ENCODE measurements at places on chromosomes 5 and 9. TPM values are rescaled to one million over a fixed set of nuclear protein-coding genes. Genes with fewer than 3 reads are reported as not detected.

The UGT3A2 gene
- total RNA-seq: not detected

DNA sequence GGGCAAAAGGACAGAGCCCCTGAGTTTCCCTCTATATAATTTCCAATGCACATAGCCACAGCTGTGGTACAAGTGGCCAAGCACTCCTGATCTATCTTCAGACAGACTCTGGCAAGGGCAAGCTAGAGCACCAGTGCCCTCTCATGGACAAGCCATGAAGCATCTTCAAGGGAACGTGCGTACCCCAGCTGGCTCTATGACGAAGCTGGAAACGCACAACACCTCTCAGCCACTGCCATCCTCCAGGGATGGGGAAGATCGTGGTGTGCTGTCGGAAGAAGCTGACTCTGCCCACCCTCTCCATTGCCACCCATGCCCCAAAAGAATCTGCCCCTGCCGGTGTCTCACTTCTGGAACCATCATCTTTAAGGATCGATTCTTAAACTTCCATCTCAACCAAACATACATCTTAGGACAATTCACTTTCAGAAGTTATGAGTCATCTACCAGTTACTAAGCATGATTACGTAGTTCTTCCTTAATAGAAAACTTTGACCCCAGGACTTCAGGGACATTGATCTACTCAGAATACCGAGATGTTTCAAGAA, 482.9 kb downstream of the AGTPBP1 start:
- no peaks in the 10 kb centered on the region for H3K4me1 ChIP-seq
- peaks cover 2% of the 10 kb centered on the region for H3K27me3 ChIP-seq
- H3K27ac ChIP-seq: no peak overlapping the region

DNA sequence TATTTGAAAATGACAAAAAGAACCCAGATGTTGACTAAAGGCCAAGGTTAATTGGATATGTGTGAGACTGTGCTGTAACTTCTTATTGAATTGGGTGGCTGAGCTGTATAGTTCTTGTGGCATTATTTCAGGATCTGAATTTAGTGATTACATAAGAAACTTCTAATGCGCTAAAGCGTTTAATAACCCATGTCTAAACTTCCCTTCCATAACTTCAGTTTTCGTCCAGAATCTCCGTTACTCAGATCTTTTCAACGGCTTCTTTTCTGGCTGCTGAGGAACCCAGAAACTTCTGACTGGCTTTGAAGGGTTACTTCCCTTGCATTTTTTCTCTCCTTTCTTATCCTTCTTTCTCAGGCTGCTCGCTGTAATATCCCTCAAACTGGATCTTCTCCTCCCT, 28.1 kb upstream of the C9orf72 start:
- no peak overlapping the region for H3K4me3 ChIP-seq
- H3K27ac ChIP-seq: no peak overlapping the region
- no peaks in the 10 kb centered on the region for H3K4me1 ChIP-seq
- peaks cover 6% of the 10 kb centered on the region for H3K27me3 ChIP-seq
- no peak for DNase-seq

DNA sequence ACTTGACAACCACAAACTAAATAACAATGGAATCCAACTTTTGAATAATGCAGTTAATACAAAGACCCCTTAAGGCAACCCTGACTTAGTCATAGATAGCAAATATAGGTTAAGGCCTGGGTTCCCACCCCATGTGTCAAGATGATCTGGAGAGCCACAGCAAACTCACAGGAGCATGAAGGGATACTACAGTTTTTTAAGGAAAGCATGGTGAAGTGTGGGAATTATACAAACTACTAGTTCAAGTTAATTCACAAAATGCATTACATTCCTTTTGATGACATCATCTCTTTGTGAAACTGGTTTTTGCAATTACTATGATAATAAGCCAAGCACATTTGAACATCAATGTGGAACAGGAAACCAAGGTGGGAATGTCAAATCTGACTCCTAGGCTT, 50.6 kb downstream of the LHFPL2 start:
- no peaks in the 10 kb centered on the region for H3K4me1 ChIP-seq
- H3K36me3 ChIP-seq: no peaks in the 10 kb centered on the region
- no peak overlapping the region for H3K27ac ChIP-seq
- no peak overlapping the region for H3K4me3 ChIP-seq
- no peak for DNase-seq
- no peaks in the 10 kb centered on the region for H3K27me3 ChIP-seq

GRCh38 chr9:37408933-37409710, 13.4 kb upstream of the GRHPR start:
- H3K36me3 ChIP-seq: no peaks in the 10 kb centered on the region
- peaks cover 5% of the 10 kb centered on the region for H3K4me1 ChIP-seq
- peaks cover 6% of the 10 kb centered on the region for H3K27me3 ChIP-seq
- DNase-seq: peak; percentile 50

- no peak overlapping the region for H3K4me3 ChIP-seq
- peaks cover 6% of the 10 kb centered on the region for H3K27me3 ChIP-seq
- no peak overlapping the region for H3K27ac ChIP-seq
- H3K36me3 ChIP-seq: no peaks in the 10 kb centered on the region
- no peaks in the 10 kb centered on the region for H3K4me1 ChIP-seq
- no peak for DNase-seq
Measured at GRCh38 chr5:73030531-73030930, 74.7 kb downstream of the FCHO2 start.

- peaks cover 4% of the 10 kb centered on the region for H3K36me3 ChIP-seq
- peak overlapping the region; percentile 82 for H3K27ac ChIP-seq
- H3K4me1 ChIP-seq: peaks cover 19% of the 10 kb centered on the region
- H3K27me3 ChIP-seq: peaks cover 14% of the 10 kb centered on the region
Measured at GRCh38 chr9:63817622-63818518, 1467.1 kb downstream of the FOXD4L5 start.

DNA sequence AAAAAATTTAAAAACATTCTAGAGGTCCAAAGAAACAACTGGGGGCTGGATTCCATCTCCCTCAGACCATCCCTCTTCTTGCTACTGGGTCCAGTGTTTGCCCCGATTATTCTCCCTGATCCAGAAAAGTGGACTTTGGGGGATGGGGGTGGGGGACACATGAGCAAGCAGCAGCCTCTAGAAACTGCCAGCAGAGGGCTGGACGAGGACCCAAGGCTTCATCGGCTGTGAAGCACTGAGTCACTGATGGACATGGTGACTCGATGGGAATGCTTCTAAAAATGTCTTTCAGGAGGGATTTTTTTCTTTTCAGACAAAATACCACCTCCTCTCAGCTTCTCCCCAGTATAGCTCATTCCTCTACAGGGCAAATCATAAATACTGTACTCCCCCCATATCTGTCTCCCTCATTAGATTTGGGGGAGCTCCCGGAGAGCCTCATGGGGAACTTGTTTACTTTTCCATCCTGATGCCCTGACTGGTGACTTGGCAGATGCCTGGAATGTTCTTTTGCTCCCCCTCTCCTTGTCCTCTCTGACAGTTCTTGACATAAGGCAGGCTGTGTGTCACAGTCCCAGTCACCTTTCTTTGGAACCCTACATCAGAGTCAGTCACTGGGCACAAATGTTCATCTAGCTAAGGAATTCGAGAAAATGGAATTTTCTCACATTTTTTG, 67.2 kb upstream of the STC2 start:
- peaks cover 3% of the 10 kb centered on the region for H3K27me3 ChIP-seq
- H3K27ac ChIP-seq: no peak overlapping the region
- no peaks in the 10 kb centered on the region for H3K36me3 ChIP-seq
- no peak overlapping the region for H3K4me3 ChIP-seq
- DNase-seq: no peak

All from activated T-helper 1 cell treated with anti-CD3 and anti-CD28 coated beads, Interleukin-12 subunit alpha, Interleukin-12 subunit beta, Interleukin-2, Interleukin-4 antibody, amounts not matched to agents 30 ng/mL and 10 ng/mL and 1 ng/mL, durations not matched to agents 14 hours and 24 hours and 36 hours (primary cell).